ENCODE measurements at places on chromosomes 2 and 18.
A peak's percentile ranks its signal among the peaks of the same experiment; 100 is the strongest.

DNA sequence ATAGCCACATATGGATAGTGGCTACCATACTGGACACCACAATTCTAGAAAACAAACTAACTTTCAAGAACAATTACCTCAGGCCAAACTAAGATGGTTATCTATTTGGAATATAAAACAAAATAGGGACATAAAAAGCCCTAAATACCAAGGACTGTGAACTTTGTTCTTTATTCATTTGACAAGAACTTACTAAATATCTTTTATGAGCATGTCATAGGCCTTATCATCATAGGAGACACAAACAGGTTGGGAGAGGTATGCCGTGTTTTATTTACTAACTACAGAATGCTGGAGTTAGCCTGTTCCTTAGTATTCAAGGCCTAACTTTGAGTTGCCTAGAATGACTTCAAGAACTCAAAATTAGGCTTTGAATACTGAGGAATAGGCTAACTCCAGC lies 32.1 kb downstream of the CCDC93 start:
- no peak for DNase-seq

DNA sequence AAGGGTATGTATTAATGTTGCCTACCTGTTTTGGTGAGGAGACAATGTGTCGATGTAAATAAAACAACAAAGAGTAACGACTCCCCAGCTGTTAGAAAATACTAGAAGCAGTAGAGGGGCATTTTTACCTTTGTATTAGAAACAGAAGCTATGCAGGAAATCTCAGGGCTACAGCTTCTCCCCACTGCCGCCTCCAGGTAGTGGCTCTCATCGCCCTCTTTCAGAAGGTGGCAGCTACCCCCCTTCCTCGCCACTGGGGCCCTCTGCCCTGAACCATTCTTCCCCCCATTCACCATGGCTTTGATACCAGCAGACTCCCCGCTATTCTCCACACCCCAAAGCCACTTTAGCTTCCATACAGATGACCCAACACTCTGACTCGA lies 6.7 kb downstream of the PLA2R1 start:
- no peak for DNase-seq

GRCh38 chr2:138293045-138293444 lies 208.5 kb upstream of the SPOPL start:
- DNase-seq = no peak

DNA sequence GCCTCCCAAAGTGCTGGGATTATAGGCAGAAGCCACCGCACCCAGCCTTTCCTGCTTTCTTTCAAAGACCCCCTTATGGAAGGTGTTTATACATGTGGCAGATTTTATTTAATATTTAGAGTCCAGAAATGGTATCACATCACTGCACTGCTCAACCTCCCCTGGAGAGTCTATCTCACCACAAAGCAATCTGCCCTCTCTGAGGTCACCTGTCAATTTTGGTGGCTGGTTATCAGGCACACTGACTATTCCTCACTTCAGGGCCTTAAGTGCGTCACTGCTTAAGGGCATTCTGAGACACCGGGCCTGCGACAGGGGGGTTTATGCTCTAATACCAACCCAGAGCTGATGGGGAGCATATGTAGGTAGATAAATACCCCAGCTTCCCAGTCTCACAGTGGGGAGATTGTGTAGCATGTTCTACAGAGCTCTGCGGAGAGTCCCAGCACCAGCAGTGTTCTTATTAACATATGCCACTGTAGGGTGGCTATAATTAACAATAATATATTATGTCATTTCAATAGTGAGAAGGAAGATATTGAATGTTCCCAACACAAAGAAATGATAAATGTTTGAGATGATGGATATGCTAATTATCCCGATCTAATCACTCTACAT lies 42.7 kb upstream of the ZDBF2 start:
- no peak for DNase-seq

DNA sequence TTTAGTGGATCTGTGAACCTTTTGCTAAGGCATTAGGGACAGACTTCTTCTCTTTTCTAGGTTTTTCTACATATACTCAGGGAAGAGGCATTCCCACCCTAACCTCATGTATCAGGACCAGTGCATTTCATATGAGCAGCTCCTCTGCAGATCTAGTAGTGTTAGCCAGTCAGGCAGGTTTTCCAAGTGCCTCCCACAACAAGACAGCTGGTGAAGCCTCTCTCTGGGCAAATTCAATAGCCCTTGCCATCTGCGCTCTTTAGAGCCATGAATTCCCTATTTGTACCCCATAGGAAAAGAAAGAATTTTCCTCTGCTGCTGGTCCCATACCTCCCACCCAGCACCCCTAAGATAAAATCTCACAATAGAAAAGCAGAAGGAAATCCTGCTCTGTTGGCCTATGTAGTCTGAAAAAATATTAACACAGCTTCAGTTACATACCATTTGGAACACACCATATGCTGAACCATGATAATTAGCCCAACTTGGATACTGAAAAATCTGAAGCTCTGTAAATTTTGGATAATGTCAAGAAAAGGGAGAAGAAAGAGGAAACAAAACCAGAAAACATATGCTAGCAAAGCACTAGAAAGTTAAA lies 1354.6 kb upstream of the NRXN1 start:
- no peak for DNase-seq

GRCh38 chr2:4486971-4487370 lies 783.6 kb downstream of the DCDC2C start:
- no peak for DNase-seq

- DNase-seq = no peak
These were observed 193.9 kb downstream of the EIPR1 start for GRCh38 chr2:3183766-3184165.

- no peak for DNase-seq
These were observed 86.1 kb upstream of the SRD5A2 start for GRCh38 chr2:31666878-31667277.

GRCh38 chr2:71277536-71278103 lies 50.7 kb upstream of the PAIP2B start:
- peak; percentile 64 for DNase-seq

GRCh38 chr2:45043174-45043573 lies 33.9 kb upstream of the SIX2 start:
- no peak for DNase-seq

DNA sequence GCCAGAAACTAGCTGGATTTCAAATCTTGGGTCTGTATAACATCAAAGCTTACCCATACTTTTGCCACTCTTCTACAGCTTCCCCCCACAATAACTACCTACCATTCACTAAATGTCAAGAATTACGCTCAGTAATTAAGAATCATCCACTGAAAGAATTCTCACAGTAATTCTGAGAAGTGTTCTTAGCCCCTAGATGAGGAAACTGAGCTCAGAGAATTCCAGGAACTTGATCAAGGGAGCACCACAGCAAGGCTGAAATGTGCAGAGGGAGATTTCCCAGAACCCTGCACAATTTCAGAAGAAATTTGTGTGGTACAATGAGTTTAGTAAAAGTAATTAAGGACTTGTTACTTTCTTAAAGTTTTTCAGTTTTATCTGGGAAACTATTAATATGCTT lies 194.5 kb upstream of the STK17B start:
- DNase-seq = no peak

GRCh38 chr2:239729681-239730566 lies 295.2 kb downstream of the NDUFA10 start:
- no peak for DNase-seq

- DNase-seq = no peak
These were observed 63.5 kb downstream of the MYOM1 start for GRCh38 chr18:3156325-3156640.

- DNase-seq = no peak
These were observed 120.8 kb upstream of the STK17B start for GRCh38 chr2:196291873-196292800.

DNA sequence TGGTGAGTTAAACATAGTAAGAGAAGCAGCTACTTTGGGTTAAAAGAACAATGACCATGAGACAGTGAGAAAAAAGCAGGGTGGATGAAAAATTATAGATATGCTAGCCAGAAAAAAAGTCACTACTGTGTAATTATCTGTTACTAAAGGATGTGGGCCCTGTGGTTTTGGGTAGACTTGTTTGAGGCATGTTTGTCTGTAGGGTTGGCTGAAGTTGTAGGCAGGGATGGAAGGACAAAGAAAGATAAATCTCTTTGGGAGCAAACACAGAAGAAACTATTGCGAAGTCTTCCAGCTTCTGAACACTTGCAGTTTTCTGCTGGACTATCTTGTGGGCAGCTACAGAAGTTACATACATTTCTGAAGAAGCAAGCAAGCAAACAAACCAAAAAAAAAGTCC lies 28.2 kb downstream of the RND3 start:
- no peak for DNase-seq

GRCh38 chr2:149175956-149176355 lies 137.5 kb downstream of the LYPD6B start:
- DNase-seq = no peak

DNA sequence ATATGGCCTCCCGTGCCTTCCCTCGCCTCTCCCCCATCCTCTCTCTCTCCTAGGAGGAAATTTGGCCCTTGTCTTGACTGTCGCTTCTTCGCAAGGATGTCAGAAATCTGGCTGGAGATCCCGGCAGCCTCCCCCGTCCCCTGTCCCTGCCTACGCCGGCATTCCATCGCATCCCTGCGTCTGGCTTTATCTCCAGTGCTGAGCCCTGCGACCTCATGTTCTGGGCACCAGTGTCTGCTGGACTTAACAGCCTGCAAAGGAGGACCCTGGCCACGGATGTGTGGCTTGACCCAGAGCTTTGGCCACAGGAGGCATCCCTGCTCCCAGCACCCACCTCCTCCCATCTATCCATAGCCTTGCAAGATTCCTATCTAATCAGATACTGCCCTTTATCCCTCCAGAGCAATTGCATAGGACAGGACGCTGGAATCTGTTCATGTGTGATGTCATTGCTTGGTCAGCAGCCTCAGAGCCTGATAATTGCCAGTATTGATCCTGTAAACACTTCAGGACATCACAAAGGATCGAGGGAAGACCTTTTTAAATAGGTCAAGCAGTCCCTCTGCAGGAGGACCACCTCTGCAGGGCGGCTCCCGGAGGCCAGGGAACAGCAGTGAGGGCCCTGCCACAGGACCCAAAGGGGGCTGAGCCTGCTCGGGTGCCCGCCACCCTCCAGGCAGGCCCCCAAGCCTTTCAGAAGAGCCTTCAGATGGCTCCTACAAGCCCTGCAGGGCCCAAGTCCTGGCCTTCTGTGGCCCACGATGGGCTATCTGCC lies 168.2 kb downstream of the TWIST2 start:
- DNase-seq = no peak

DNA sequence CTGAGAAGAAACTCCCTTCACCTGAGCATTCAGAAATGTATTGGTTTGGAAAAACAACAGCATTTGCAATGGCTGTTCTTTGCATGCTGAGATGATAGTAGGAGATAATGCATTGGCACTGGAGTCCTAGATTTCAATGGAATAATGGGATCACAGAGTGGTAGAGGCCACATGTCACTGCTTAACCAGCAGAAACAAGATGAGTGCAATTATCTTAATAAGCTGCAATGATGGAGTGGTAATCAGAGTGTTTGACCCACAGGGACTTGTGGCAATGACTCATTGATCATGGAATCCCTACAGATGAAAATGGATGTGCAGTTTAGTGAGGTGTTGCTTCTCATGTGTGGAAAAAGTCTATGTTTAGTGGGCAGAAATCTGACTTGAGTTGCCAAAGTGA lies 218.8 kb upstream of the ZEB2 start:
- DNase-seq = no peak

- DNase-seq = no peak
These were observed 287.4 kb downstream of the PRKCE start for GRCh38 chr2:45938649-45939511.

DNA sequence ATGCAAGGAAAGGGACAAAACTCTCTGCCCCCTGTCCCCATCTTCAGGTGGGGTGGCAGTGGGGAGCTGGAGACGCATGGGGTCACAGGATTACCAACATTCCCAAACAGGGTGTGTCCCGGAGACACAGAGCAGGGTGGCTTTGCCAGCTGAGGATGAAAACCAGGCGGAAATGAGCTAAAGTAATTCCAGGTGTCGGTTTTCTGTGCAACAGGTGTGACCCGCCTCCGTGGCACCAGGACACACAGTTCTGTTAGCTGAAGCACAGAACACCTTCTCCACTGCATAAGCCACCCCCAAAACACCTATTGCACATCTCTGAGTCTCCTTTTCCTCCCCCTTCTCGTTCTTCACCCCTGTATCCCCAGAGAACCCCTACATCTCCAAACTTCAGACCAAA lies 122.7 kb upstream of the GLI2 start:
- no peak for DNase-seq

DNA sequence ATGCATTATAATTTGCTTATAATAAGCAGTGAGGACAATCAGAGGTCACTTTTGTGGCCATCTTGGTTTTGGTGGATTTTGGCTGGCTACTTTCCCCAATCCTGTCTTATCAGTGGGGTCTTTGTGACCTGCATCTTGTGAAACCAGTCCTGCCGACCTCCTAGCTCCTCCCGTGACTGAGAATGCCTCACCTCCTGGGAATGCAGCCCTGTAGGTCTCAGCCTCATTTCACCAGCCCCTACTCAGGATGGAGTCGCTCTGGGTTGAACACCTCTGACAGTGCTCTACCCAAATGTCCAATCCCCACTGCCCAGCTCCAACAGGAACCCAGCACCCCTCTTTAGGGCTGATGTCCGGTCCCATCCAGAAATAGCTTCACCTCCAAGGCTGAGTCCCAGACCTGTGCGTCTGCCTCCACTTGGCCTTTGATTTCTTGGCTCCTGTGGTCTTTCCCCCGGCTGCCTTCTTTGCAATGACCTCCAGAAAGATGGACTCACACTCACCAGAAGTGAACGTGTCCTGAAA lies 31.3 kb upstream of the PXDN start:
- no peak for DNase-seq

DNA sequence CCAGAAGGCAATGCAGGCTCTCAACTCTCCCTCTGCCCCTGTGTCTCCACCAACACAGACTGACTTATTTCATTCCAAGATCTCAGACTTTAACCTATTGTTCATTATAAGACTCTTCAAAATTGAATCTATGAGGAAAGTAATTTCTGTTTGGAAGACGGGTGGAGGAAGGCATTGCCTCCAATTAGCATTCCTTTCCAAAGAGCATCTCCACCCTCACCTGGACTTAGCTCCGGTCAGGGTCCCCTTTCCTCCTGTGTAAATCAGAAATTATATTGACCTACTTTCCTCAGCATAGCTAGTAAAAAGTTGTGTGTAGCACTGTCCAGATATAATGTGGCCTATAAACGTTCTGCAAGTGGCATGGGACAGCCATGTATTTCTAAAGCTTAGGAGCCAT lies 230.4 kb upstream of the ACVR2A start:
- no peak for DNase-seq
